ENCODE measurements at places on chromosomes 16 and 17. TPM values are rescaled to one million over a fixed set of nuclear protein-coding genes. Genes with fewer than 3 reads are reported as not detected.
A peak's percentile ranks its signal among the peaks of the same experiment; 100 is the strongest.

- DNase-seq: no peak
Observed at GRCh38 chr16:64098451-64098850, 1023.4 kb downstream of the CDH11 start.

DNA sequence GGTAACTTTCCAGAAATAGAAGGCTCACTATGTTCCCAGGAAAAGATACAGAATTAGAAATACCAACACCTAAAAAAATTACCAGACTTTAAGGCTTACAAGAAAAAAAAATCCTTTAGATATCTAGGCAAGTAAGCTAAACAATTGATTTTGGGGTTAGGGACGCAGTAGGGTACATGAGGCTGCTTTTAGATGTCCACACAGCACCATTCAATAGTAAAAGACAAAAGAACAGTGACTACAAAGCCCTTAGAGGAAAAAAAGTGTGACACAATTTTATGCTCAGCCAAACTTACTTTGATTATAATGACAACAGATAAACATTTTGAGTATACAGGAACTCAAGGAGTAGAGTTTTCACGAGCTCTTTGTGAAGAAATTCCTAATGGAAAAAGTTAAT, 29.9 kb downstream of the METTL16 start:
- no peak for DNase-seq

- peak; percentile 89 for DNase-seq
Observed at GRCh38 chr16:68287276-68288251, 23.2 kb downstream of the SLC7A6OS start.

- no peak for DNase-seq
Observed at GRCh38 chr16:86499889-86500707, 10.2 kb upstream of the FOXF1 start.

DNA sequence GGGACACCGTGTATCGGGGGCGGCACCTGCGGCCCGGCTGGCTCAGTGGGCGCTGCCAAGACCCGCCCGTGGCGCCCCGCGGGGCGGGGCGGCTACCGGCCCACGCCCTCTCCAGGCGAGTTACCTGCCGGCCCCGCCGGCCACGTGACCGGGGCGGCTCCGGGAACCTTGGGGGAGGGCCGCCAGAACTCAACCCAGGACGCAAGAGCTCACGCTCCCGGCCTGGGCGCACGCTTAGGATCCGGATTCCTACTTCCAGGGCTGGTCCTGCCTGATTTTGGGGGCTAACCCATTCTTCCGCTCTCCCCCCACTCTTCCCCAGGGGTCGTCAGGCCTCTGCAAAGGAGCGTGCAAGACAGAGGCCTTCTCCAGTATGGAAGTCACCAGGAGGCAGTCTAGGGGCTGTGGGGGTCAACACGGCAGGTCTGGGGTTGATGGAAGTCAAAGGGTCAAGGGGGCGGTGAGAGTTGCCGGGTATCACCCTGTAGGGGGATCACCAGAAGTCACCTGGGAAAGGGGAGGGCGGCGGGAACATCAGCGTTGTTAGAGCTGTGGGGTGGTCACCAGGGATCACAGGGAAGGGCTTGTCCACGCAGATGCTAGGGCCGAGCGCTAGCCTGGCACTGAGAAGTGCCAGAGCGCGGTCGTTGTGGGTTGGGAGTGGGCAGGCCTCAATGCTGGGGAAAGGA, 354 bp upstream of the ESRP2 start:
- no peak for DNase-seq

- no peak for DNase-seq
Observed at GRCh38 chr17:53724726-53725125, 98.0 kb upstream of the KIF2B start.

DNA sequence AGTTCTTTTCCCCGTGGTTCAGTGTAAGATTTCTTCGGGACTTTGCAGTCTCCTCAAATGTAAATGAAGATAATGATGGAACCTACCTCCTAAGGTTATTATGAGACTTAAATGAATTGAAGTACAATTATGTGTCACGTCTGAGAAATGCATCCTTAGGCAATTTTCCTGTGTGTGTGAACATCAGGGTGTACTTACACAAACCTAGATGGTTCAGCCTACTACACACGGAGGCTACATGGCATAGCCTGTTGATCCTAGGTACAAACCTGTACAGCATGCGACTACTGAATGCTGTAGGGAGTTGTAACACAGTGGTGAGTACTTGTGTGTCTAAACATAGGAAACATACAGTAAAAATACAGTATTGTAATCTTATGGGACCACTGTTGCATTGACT, 1.1 kb upstream of the FAM20A start:
- DNase-seq: no peak

GRCh38 chr16:76946879-76947278, 244.1 kb upstream of the MON1B start:
- DNase-seq: no peak

DNA sequence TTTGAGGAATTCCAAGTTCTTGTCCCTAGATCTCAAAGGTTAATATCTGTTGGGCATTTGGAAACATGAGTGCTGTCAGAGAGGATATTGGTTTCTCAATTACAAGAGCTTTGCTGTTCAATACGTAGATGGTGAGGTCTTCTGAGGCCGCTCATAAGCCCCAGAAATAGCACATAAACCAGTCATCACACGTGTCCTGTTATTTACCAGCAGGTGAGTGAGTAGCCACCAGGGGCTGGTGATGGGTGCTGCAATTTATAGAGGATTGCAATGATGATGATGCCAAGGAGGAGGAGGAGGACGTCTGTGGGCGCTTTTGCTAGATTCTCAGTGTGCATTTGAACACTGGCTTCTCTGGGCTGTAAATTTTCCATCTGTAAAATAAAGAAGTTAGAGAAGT, 89.0 kb downstream of the SALL1 start:
- DNase-seq: no peak

DNA sequence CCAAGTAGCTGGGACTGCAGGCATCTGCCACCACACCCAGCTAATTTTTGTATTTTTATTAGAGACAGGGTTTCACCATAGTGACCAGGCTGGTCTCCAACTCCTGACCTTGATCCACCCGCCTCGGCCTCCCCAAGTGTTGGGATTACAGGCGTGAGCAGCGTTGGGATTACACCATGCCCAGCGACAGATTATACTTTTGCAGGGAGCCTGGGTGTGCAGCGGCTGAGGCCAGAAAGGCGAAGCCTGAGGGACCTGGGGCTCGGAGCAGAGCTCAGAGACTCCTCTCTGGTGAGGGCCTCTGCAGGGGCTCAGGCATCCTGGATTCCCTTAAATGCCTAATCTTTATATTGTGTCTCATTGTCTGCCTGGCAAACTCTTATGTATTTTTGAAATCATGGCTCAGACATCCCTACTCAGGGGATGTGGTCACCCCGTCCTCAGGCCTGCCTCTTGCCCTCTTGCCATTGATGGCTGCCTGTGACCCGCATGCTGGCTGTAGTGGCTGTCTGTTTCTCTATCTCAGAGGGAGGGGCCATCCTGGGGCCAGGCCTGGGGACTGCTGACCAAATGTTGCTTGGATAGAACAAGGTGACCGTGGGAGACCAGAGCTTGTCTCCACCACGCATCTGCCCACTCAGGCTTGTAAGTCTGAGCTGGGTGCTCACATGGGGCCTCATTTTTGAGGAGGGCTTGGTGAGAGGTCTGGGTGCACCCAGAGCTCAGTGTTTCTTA, 42.6 kb downstream of the B9D1 start:
- no peak for DNase-seq

DNA sequence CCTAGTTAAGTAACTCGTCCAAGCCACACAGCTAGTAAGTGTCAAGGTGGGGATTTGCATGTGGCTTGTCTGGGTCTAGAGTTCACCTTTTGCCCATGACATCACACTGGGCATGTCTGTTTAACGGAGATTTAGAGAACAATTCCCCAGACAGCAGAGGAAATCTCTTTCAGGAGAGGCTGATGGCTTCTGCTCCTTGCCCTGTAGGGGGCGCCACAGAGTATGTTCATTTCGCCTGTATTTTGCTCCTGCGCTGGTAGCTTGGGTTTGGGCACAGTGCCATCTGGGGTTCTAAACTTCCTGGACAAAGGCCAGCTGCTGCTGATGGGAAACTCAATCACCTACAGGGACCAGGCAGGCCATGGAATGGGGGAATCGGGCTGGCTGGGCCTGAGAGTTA, 20.4 kb downstream of the OTOA start:
- no peak for DNase-seq

DNA sequence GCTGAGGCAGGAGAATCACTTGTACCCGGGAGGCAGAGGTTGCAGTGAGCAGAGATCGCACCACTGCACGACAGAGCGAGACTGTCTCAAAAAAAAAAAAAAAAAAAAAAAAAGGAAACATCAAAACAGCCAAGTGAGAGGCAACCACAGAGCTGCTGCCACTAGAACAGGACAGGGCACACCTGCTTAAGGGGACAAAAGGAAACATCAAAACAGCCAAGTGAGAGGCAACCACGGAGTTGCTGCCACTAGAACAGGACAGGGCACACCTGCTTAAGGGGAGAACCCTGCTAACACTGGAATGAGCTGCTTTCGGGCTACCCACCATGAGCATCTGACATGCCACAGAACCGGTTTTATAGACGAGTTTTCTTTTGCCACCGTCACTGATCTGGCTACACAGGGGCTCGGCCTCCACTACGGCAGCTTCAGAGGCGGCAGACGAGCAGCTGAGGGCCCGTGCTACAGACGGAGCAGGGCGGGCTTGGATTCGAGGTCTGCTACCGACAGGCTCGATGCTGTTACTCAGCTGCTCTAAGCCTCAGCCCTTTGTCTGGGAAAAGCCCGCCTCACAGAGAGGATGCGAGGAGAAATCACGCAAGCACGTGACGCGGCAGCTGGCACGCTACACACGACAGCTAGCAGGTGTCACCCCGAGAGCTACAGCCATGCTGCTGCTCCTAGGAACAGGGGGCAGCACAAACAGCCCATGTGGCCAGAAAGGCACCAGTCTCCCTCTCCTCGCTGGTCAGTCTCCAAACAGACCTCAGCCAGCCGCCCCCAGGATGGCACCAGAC, 2.0 kb downstream of the P4HB start:
- no peak for DNase-seq

- no peak for DNase-seq
Observed at GRCh38 chr17:38693700-38694329, 11.3 kb upstream of the MLLT6 start.

GRCh38 chr16:19114359-19115147, 789 bp downstream of the ITPRIPL2 start:
- DNase-seq: peak; percentile 79

DNA sequence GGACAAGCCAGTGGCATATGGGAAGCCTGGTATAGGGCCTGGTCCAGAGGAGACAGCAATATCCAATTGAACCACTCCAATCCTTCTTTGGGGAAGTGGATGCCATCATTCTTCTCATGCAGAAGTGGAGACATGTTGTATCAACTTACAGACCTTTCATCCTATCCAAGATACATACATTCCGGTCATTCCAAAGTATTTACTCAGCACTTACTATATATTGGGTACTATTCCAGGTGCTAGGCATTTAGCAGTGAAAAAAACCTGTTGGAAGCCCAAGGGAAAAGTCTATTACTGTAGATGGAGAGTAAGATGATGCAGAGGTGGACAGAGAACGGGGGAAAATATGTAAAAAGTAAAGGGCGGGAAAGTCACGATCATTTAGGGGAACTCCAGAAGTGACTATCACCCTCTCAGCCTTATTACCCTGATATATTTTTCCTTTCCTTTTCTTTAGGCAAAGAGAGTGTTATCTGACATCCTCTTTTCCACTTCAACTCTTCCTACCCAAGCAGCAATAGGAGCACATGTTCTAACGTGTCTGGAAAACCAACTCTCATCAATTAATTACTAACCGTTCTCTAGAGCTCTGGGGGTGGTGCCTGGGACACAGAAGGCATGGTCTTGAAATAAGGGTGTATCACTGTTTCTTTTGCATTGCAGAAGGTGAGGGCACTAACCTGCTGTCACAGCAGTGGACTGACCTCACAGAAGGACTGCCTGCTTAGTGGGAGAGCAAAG, 210.1 kb upstream of the MAF start:
- DNase-seq: no peak

- no peak for DNase-seq
Observed at GRCh38 chr17:42163113-42163512, 8.3 kb upstream of the RAB5C start.

GRCh38 chr17:50692448-50693035, 15.2 kb downstream of the ANKRD40 start:
- DNase-seq: no peak

DNA sequence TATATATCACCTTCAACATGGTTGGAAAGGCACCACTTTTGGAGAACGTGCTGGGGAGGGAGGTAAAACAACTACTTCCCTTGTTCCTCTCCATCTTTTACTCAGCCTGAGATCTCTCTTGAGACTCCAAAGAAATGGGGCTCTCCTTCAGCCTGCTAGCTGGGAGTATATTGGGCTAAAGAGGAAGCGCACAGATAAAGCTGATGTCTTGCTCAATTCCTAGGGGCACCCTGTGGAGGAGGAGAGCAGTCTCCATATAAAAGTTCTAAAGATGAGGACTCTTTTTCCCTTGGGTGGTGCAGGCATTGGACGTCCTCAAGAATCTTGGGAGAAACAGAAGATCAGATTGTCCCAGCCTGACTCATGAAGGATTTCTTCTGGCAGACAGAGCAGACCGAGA, 4.6 kb upstream of the ETV4 start:
- DNase-seq: no peak

GRCh38 chr16:89534252-89534756, 26.1 kb downstream of the SPG7 start:
- peak; percentile 63 for DNase-seq

- no peak for DNase-seq
Observed at GRCh38 chr16:85514295-85514597, 98.9 kb upstream of the GSE1 start.

The CCL8 gene
- total RNA-seq: not detected

The ALOX12B gene
- total RNA-seq: not detected

The TEX19 gene
- total RNA-seq: not detected

The METTL9 gene
- total RNA-seq: 121 TPM

The ZSCAN10 gene
- total RNA-seq: not detected

The GDPD3 gene
- total RNA-seq: 18.6 TPM

The GAS2L2 gene
- not detected for total RNA-seq

The CFAP20 gene
- total RNA-seq: 44.7 TPM

The CD300E gene
- not detected for total RNA-seq

The CEMP1 gene
- total RNA-seq: not detected

The PDE6G gene
- total RNA-seq: 1.8 TPM

The ENO3 gene
- total RNA-seq: 5.1 TPM

The ITGAD gene
- total RNA-seq: not detected

The NHLRC4 gene
- 0.30 TPM for total RNA-seq

The CHST4 gene
- not detected for total RNA-seq

The NUPR1 gene
- total RNA-seq: 4.9 TPM

The KCTD2 gene
- 20.6 TPM for total RNA-seq

The ZNF207 gene
- total RNA-seq: 209 TPM

Measured in endothelial cell of umbilical vein (primary cell).